NCI-H2081 treated with DMSO at 0.1 percent for 48 hours (cell line): ENCODE measurements at places on chromosomes 3 and 15.

- DNase-seq: no peak
Measured at GRCh38 chr15:22799902-22800301, 13.5 kb downstream of the NIPA1 start.

GRCh38 chr15:36603987-36604386 is 24.6 kb downstream of the CDIN1 start:
- peak; percentile 83 for DNase-seq

DNA sequence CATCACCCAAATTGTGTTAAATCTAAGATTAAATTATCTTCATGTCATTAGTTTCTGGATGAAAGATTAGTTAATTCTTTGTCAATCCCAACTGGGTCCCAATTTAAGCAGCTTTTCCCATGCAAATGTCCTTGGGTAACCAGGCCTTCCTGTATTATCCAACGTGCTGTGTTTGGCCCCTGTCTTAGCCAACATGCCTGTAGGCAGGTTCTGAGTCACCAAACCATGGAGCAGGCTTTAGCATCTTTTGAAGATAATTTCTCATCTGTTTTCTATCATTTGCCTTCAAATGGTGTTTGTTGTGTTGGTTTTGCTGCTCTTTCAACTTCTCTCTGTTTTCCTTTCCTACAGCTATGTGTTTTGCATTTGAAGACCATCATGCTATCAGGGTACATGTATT is 216.2 kb downstream of the ITPR1 start:
- DNase-seq: no peak

GRCh38 chr15:69729167-69729748 is 276.6 kb downstream of the RPLP1 start:
- DNase-seq: no peak

DNA sequence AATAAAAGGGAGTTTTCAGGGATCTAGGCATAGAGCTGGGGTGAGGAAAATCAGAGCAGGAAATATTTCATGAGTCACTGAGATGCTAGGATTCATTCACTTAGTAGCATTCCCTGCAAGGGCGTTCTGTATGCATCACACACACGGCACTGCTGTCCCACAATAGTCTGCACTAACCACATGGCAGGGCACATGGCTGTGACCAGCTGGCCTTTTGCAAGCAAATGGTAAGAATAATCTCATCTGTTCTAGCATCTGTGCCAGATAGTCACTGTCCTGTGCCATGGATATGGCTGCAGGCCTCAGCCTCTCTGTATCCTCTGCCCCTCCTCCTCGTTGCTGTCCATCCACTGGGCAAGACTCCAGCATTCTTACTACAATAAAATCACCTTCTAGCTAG is 37.8 kb downstream of the BOC start:
- no peak for DNase-seq

GRCh38 chr3:52873433-52874159 is 23.8 kb downstream of the STIMATE start:
- DNase-seq: no peak
